ENCODE measurements at places on chromosomes 1 and 21.

GRCh38 chr1:5926686-5927435, 65.4 kb downstream of the NPHP4 start:
- DNase-seq: no peak

DNA sequence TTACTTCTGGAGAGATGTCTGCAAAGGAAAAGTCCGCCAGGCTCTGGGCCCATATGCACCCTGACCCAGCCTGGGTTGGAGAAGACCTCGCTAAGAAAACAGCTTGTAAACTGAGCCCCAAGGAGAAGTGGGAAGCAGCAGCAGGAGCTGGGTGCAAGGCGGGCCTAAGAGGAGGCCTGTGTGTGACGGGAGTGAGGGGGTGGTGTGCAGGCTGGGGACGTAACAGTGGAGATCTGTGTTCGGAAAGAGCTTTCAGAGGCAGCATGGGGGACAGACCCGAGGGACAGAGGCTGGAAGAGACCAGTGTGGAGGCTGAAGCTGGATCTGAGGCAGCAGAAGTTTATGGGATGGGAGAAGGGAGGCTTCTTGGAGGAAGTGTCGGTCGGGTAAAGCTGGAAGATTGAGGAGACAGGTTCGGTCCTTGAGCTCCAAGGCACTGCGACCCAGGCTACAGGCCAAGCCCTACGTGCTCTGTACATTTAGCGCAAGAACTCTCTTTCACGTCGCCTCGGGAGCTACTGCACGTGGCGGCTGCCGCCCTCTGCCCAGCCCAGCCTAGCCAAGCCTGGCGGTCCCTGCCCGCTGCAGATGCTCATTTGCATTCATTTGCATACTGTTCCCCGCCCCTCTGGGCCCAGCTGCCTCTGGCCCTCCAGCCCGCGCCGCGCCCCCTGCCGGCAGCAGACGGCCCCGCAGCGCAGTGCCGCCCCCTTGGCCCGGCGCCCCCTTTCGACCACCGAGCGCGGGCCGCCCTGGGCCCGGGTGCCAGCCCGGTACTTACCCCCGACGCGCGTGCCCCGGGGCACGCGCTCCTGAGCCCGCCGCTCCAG, 6.3 kb downstream of the HPCA start:
- no peak for DNase-seq

- no peak for DNase-seq
Observed at GRCh38 chr1:11738783-11739182, 2.8 kb downstream of the AGTRAP start.

GRCh38 chr1:220896092-220896491, 16.8 kb downstream of the HLX start:
- no peak for DNase-seq

DNA sequence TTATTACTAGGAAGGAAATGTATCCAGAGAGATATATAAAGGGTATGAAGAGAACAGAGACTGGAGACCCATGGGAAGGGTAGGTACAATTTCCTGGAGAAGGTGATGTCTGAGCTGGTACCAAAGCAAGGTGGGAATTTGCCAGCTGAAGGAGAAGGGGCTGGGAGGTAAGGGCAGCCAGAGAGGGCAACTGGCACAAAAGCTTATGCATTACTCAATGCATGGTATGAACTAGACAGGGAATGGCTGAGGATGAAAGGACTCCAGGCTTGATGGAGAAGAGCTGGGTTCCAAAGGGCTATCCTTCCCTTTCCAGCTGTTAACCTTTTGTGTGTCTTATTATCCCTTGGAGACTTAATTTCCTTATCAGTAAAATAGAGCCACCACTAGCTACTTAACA, 113.6 kb upstream of the GADD45A start:
- no peak for DNase-seq

DNA sequence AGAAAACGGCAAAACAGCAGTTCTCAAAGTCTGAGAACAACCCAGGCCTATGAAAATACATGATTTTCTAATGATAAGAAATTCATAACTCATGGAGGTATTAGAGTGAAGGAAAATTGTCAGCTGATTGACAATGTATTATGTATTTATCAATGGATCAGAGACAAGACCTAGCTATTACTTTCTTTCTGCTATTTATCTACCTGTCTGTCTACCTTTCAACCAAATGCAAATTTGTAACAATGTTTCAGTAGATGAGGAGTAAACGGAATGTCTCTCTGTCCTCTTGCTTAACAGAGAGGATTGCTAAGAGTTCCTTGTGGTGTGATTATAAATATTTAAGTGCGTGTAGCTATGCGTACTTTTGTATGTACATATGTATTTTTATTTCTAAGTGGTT, 568.7 kb upstream of the RGS18 start:
- DNase-seq: no peak

- no peak for DNase-seq
Observed at GRCh38 chr1:214541206-214541605, 10.2 kb downstream of the PTPN14 start.

- DNase-seq: no peak
Observed at GRCh38 chr1:54152696-54153095, at the start of gene CDCP2. TSS of gene CDCP2 (minus strand) at chr1:54153000. CDS start at chr1:54152922, 78 bp downstream.

DNA sequence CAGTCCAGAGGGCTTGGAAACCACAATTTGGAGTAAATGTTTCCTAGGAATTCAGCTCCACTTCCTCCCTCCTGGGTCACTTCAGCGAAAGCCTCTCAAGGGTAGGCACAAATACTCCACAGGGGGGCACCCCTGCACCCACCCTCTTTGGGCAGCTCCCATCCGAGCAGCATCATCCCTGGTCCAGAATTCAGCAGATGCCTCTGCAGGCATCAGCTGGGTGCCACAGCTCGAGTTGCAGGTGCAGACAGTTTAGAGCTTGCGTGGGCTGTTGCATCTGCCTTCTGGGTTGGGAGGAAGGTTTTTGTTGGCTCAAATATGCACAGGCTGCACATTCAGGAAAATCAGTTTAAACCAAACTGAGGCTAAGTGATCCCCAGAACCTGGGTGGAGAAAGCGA, 25.0 kb downstream of the KANK4 start:
- DNase-seq: no peak

GRCh38 chr1:62637392-62638105, 40.2 kb downstream of the ANGPTL3 start:
- no peak for DNase-seq

- DNase-seq: peak; percentile 13
Observed at GRCh38 chr21:29656504-29657239, 283.1 kb downstream of the GRIK1 start.

DNA sequence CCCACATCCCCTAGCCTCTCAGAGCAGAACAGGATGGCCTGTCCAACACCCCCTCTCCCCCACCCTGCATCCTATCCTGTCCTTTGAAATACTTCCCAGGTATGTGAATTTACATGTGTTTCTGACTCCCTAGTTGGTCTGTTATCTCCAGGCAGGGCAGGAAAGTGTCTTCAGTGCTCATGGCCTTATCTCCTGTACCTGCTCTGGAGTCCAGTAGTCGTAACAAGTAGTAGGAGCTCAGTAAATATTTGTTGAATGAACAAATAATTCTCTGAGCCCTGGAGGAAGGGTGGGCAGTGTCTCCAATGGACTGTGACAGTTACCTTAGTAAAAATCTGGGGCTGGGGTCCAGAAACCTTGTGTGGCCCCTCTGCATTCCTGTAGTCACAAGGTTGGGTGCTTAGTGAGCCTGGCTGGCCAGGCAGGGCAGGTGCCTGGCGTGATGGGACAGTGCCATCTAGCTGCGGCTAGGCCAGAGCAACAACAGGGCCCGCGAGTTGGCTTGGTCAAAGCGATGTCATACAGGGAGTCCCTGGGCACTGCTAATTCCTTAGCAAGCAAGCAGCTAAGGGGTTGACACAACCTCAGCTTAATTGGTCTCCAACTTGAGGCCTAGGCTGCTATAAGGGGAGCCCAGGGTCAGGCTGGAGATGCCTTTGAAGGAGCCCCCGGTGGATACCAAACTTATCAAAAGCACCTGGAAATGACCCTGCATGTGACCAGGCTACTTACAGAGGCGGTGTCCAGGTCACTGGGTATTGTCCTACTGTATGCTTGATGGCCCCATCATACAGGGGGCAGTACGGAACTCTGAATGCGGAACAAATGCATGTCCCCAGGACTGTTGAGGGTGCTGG, 89.0 kb upstream of the PPM1J start:
- peak; percentile 24 for DNase-seq

DNA sequence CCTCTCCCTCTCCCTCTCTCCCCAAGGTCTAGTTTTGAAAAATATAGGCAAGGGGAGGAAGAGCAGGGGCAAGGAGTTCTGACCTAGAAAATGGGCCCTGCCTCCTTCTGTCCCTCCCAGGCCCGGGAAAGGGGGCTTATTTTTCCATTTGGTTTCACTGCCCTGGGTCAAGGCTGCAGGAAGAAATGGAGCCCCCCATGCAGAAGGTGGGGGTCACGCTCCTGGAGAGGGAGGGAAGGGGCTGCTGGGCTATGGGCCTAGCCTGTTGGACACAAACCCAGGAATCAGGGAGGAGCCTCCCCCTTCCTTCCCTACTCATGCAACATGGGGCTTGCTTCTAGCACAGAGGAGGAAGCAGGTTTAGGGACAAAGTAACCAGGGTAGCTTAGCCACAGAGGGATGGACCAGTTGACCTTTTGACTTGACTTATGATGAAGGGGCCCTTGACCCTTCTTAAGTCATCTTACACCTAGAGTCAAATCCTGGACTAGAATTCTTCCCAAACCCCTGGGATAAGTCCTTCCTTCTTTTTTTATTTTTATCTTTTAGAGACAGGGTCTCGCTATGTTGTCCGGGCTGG, 70.4 kb upstream of the SSBP3 start:
- no peak for DNase-seq

DNA sequence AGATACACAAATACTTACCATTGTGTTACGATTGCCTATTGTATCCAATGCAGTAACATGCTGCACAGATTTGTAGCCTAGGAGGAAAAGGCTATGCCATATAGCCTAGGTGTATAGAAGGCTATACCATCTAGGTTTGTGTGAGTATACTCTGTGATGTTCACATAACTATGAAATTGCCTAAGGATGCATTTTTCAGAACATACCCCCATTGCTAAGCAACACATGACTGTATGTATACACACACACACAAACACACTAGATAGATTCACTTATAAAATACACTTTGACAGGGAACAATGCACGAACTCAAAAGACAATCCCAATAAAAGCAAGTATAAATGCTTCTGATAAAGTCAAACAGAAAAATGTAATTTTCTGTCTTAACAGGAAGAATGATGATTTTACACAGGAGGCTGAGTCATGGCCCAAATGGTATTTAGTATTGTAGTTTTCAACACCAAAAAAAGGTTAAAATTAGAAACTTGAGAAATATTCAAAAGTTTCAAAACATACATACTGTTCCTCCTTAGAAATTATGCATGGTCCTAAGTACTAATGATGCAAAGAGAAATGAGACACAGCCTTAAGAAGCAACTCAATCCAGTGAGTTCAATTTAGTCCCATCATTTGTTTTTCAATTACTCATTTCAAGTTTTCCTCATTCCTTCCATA, 12.2 kb downstream of the FH start:
- no peak for DNase-seq

GRCh38 chr1:68191717-68192116, 40.6 kb downstream of the WLS start:
- DNase-seq: no peak

DNA sequence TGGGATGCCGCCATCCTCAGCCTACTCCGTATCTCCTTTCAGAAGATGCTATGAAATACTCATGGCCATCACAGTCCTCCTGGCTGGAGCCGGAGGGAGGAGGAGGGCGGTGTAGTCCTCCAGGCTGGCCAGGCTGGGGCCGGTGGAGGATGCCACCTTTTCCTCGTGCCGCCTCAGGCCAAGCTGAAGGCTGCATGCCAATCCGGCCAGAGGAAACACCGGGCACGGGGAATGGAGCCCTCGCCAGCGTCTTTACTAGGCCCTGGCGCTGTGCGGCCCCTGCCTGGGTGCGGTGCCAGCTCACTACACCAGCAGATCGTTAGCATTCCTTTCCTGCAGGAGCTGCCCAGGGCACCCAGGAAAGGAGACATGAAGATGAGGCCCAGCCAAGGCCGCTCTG, 70.1 kb downstream of the CASZ1 start:
- DNase-seq: no peak

GRCh38 chr1:204335085-204335484, 24.6 kb downstream of the PLEKHA6 start:
- DNase-seq: no peak

- DNase-seq: no peak
Observed at GRCh38 chr1:226223786-226224244, 351 bp downstream of the MIXL1 start.

DNA sequence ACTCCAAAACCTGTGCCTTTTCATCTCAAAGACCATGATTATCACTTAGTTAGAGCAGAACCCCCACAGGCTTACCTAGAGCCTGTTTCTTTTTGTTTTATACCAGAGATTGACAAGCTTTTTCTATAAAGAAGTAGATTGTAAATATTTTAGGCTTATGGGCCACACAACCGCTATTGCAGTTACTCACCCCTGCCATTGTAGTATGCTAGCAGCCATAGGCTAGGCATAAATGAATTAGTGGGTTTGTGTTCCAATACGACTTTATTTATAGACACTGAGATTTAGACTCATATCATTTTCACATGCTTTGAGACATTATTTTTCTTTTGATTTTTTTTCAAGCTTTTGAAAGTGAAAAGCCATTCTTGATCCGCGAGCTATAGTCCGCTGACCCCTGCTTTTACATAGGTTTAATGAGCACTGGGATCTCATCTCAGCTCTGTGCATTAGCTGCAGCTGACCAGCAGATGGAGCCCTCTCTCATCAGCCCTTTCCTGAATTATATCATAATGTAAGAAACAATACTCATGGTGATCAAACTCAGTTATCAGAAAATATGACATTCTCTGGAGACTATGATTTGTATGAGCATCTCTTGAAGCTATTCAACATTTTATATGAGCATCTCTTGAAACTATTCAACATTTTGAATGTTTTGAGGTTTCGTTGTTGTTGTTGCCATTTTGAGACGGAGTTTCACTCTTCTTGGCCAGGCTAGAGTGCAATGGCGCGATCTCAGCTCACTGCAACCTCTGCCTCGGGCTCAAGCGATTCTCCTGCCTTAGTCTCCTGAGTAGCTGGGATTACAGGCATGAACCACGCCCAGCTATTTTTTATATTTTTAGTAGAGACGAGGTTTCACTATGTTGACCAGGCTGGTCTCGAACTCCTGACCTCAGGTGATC, 111.9 kb upstream of the L1TD1 start:
- peak; percentile 29 for DNase-seq
